ENCODE measurements at places on chromosomes 1 and 21. TPM values are rescaled to one million over a fixed set of nuclear protein-coding genes. Genes with fewer than 3 reads are reported as not detected.

TARS2 gene
- polyA plus RNA-seq, result 32.3 TPM

IL22RA1 gene
- not detected for polyA plus RNA-seq

C1orf226 gene
- 8.8 TPM for polyA plus RNA-seq

NBPF20 gene
- 3.2 TPM for polyA plus RNA-seq

PCP4L1 gene
- 113 TPM for polyA plus RNA-seq

ELF3 gene
- polyA plus RNA-seq, result 0.35 TPM

HSPG2 gene
- polyA plus RNA-seq, result 85.8 TPM
